H9 (cell line): ENCODE measurements at places on chromosomes 6 and 20. TPM values are rescaled to one million over a fixed set of nuclear protein-coding genes. Genes with fewer than 3 reads are reported as not detected.

- no peak for DNase-seq
Observed at GRCh38 chr20:48975955-48976354, 54.4 kb downstream of the ARFGEF2 start.

DNA sequence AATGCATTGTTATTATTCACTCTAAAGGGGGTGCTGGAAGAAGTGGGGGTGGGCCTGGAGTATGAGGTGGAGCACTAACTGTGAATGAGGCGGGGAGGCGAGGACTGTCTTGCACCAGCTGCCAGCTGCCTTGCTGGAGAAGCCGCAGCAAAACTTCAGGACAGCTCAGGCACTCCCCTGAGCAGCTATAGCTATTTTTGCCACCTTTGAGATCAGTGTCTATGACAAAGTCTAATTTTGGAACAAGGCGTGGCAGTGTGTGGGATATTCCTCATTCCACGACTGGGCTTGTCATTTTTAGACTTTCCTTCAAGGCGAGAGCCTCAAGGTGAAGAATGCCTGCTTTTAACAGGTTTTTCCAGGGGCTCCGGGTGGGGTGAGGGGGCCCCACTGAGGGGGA lies 143.8 kb downstream of the DOK5 start:
- DNase-seq, result no peak

GRCh38 chr6:154251116-154251515 lies 105.5 kb downstream of the IPCEF1 start:
- DNase-seq, result no peak

DNA sequence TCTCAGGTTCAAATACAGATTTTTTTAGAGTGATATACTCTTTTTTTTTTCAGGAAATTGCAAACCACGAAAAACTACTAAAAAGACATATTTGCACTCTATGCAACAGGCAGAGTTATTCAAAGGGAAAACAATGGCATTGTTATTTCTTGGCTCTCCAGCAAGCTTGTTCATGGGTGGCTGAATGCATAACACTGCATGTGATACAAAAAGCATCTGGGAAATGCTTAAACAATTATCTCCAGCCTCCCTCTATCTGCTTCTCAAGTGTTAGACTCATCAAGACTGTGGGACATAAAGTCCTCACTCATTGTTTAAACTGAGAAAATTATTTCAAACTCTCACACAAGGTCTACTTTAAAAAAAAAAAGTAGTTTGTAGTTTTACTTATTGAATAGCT lies 7.3 kb upstream of the COL12A1 start:
- DNase-seq, result no peak

GRCh38 chr20:38926934-38927616 lies 858 bp downstream of the FAM83D start:
- no peak for DNase-seq

DNA sequence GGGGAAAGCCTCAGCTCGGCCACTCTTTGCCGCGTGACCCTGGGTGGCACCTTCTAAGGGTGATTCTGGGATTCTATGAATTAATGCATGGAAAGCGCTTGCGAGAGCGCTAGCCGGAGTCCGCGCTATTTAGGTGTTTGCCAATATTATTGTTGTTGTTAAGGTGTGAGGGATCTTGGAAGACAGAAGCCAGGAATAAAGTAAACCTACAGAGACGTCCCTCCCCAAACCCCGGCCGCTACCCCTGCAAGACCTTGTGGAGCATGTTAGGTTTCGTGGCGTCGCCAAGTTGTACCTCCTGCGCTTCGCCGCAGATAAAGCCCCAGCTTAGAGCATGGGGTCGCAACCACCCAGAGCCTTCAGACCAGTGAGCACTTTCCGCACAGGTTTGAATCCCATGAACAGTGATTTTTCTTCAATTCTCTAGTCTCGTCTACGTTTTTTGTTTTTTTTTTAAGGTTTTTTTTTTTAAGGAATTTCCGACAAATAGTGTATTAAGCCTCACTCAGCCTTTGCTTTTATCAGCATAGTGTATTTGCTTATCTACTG lies 16.9 kb upstream of the ZSCAN9 start:
- DNase-seq, result peak; percentile 61

DNA sequence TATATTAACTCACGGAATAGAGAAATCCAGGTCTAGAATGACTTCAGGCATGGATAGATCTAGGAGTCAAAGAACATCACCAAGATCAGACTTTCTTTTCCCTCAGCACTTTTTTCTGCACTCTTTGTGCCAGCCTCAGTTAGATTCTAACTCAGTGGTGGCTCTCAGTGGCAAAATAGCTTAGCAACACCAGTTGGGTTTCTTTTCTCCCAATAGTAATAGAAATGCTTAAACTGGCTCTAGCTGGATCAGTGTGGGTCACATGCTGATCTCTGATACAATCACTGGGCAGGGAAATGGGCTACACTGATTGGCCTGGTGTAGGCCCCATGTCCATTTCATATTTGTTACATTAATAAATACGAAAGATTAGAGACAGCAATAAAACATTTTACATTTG lies 44.2 kb upstream of the ARFGEF2 start:
- DNase-seq, result no peak

- DNase-seq, result no peak
Observed at GRCh38 chr6:34585512-34586061, 29.5 kb upstream of the SPDEF start.

GRCh38 chr6:144478483-144478882 lies 193.3 kb downstream of the UTRN start:
- no peak for DNase-seq

GRCh38 chr6:144621332-144621731 lies 336.2 kb downstream of the UTRN start:
- no peak for DNase-seq

- peak; percentile 49 for DNase-seq
Observed at GRCh38 chr6:139539852-139540251, 165.4 kb upstream of the CITED2 start.

DNA sequence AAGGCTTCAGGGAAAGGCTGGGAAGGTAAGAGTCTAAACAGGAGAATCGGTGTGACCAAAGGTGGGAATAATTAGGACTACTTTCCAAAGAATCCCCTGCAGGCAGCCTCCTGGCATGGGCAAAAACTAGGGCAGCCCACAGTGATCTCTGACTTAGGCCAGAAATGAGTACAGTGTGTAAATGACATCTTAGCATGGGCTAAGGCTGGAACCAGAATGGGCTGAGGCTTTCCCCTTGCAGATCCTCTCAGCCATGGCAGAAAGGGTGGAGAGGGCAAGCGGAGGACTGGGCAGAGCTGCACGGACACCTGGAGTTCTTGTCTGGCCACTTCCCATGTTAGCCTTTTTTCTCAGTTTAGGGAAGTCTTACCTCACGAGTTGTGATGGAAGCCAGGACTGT lies 69.9 kb upstream of the FOXQ1 start:
- DNase-seq, result no peak

DNA sequence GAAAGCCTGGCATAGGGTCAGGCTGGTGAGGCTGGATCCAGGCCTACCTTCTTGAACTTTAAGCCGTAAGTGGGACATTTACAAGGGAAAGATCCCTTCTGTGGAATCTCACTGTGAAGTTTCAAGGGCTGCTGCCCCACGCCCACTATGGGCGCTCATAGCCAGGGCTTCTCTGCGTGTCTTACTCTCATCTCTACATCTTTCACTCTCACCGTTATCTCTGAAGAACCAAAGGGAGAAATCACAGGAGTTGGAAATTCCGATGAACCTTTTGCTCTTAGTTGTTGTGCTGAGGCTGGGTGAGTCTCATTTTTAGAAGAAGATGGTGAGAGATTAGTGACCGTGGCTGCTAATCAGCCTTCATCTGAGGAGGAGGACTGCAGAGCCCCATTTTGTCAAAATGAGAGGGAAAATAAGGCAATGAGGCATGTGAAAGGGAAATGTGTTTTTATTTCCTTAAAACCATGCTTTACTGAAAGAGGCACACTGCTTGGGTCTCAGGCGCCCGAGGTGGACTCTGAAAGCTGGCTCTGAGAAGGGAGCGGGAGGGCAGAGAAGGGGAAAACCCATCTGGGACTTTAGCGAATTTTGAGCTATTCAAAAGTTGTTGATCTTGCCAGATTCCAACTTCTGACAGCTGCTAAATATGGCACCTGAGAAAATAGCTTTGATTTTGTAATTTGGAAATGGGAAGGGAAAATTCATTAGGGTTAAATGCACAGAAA lies 301.5 kb downstream of the CLIC5 start:
- no peak for DNase-seq

DNA sequence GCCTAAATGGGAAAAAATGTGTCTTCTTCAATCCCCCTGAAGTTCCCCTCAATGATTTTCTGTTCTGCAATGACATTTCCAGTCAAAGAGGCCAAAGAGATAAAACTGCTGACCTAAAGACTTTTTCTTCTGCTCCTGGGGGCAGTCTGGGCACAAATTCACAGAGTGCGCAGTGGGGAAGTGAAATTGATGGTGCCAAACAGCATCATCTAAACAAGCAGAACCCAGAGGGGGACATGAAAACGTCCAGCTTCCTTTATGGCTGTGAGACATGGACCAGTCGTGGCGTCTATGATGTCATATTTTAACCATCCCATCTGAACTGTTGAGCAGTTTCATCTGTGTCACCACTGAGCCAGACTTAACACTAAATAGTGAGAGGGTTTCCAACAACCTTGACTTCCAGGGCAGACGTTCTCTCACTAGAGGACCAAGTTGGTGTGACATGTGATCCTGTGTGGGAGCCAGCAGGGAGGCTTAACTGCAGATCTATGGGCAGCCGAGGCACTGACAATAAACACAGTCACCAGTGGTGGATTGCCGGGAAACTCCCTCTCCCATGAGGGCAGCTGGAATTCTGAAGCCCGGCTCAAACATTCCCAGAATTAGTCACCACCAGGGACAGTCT lies 12.4 kb downstream of the SCML4 start:
- no peak for DNase-seq

DNA sequence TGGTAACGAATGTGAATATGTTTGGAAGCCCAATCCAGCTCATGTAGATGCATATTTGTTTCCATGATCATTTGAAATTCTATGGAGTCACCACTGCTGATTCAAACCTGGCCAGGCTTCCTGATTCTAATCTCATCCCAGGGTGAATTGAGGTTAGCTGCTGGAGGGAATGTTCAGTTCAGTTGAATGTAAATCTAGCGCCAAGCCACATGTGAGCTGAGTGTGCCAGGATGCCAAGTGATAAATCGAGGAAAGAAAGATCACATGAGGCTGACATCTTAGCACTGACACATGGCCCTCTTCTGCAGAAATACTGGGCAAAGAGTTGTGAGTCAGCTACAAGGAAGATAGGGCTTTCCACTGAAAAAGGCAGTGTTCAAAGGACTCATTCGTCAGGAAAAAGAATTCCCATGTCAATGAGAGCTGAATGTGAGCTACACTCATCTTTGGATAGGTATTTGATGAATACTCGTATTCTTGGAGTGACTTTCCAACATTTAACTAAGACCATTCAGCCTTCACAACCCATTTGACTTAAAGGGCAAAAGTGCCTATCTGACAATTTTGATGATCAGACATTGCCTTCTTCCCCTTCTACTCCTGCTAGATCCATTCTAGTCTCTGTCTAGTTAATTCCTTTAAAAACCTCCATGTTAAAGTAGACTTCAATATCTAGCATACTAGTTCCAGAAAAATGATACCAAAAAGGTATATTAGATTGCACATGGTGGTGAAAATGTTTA lies 172.1 kb downstream of the MTFR2 start:
- no peak for DNase-seq

DNA sequence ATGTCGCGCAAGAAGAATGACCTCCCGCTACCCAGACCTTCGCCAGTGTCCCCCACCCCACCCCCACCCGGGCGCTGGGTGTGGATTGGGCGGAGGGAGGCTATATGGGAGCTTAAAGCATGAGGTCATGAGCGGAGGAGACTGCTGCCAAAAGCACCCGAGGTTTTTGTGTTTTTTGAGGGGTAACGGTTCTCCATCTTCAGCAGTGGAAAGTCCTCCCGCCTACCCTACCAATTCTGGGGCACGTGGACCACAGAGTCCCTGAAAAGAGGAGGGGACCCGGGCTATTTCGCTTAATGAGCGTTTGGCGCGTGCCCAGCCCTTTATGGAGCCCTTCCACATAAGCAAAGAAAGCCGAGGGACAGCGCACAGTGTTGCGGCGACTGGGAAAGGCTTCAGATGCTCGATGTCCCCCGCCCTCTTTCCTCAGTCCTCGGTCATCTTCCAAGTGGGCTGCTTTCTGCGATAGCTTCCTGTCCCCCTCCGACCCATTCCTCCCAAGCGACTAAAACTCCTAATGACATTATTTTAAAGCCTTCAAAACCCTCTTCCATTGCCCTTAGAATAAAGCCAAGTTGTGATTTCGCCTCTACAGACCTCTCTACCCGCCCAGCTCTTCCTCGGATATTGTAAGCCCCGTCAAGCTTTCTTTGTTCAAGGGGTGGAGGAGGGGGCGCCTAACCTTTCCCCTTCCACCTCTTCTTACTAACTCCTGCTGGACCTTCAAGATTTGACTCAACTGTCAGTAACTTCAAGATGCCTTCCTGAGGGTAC lies 2.1 kb upstream of the TRERF1 start:
- peak; percentile 65 for DNase-seq

DNA sequence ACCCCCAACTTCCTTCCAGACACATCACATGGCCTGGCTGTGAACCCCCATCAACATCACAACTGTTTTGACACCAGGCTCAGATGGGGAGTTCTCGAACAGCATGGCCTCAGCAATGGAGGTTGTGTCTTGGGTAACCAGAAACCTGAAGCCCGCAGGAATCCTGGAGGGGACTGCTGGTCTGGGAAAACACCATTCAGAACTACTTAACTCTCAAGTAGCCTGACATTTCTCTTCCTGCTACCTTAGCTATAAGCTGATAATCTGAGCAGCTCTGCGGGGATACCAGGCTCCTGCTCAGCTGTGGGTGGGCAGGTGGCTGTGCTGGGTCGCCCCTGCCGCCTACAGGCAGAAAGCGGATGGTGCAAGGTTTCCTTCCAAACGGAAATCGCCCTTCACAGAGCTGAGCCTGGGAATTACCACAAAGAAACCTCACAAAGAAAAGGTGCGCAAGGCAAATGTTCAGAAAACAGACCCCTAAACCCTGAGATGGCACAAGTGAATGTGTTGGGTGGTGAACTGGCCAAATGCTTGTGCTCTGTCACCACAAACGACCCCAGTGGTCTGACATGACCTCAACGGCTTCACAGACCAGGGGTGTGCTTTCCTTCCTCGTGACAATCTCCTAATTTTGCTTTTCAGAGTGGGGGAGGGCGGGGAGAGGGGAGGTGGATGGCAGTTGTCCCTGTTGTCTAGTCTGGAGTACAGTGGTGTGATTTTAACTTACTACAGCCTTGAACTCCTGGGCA lies 29.5 kb downstream of the SNX5 start:
- DNase-seq, result peak; percentile 86

DNA sequence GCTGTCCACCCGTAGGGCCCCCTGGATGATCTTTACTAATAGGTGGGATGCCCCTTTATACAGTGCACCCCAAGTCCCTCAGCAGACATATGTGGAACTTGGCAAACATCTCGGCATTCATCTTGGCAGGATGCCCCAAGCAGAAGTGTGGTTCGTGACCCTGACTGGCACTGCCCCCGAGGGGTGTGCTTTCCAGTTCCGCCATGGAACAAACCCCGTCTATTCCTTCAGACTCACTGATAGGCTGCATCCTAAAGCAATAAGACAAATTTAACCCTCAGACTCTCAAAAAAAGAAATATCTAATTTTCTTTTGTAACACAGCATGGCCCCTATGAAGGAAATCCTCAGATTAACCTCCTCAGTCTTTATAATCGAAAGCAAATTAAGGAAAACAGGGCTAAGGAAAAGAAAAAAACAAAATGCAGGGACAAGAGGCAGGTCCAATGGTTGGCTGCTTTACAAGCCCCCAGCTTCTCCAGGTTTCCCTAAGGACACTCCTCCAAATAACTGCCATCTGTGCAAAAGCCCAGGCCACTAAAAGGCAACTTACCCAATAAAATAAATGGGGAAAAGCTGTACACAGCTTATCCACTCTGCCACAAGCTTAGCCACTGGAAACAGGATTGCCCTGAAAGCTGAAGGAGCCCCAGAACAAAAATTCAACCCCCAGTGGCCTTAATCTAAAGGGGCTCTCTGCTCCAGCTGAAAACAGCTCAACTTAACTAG lies 30.5 kb upstream of the RIPK1 start:
- no peak for DNase-seq

The TMC2 gene
- total RNA-seq, result not detected in 2 replicates

The GATA5 gene
- 0.24 and 0.39 TPM in 2 replicates for total RNA-seq
